ENCODE measurements at places on chromosomes 4 and X. TPM values are rescaled to one million over a fixed set of nuclear protein-coding genes. Genes with fewer than 3 reads are reported as not detected.

DNA sequence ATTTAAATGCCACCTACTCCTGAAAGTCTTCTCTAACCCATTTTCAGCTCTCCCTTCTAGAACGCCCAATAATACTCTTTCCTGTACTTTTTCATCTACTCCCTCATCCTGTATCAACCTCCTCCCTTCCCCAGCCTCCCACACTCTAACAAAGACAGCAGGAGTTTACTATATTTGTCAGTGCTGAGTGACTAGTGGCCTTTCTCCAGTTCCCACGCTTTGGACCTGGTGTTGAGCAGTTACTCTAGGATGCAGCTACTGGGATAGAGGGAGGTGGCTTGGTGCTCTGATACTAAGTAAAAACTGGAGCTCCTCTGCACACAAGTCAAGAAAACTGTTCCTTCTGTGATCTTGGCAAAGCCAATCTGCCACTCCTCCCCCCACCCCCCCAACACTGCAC, 36.1 kb upstream of the KLHL13 start:
- no peak overlapping the region for H3K27ac ChIP-seq
- H3K4me3 ChIP-seq, result no peak overlapping the region
- no peak for DNase-seq
- H3K36me3 ChIP-seq, result no peaks in the 10 kb centered on the region

DNA sequence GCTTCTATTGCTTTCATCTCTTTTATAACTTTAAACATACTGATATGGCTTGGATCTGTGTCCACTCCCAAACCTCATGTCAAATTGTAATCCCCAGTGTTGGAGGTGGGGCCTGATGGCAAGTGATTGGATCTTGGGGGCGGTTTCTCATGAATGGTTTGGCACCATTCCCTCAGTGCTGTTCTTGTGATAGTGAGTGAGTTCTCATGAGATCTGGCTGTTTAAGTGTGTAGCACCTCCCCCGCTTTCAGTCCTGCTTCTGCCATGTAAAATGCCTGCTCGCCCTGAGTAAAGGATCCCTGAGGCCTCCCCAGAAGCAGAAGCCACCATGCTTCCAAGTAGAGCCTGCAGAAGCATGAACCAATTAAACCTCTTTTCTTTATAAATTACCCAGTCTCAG, 17.7 kb downstream of the MND1 start:
- peak; percentile 40 for DNase-seq
- no peaks in the 10 kb centered on the region for H3K36me3 ChIP-seq
- no peak overlapping the region for H3K27ac ChIP-seq
- H3K4me1 ChIP-seq, result no peaks in the 10 kb centered on the region

Gene TLR3
- 0.28 TPM for total RNA-seq

Gene GLRB
- total RNA-seq, result 3.9 TPM
